CD4-positive, alpha-beta T cell treated with Interleukin-1 beta for 1 hour (primary cell): ENCODE measurements at places on chromosomes 13 and 19.

DNA sequence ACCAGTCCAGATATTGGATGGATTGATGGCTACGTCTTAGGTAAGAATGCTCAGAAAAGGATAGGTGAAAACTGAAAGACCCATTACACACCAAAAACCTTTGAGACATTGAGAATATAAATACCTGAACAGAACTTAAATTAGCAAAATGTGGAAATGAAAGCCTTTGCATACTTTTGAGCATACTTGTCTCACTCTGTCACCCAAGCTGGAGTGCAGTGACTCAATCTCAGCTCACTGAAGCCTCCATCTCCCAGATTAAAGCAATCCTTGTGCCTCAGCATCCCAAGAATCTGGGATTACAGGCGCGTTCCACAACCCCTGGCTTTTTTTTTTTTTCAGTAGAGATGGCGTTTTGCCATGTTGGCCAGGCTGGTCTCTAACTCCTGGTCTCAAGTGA is 695.3 kb downstream of the DACH1 start:
- DNase-seq = no peak

GRCh38 chr13:50459046-50459445 is 384.4 kb downstream of the DLEU7 start:
- DNase-seq = no peak

DNA sequence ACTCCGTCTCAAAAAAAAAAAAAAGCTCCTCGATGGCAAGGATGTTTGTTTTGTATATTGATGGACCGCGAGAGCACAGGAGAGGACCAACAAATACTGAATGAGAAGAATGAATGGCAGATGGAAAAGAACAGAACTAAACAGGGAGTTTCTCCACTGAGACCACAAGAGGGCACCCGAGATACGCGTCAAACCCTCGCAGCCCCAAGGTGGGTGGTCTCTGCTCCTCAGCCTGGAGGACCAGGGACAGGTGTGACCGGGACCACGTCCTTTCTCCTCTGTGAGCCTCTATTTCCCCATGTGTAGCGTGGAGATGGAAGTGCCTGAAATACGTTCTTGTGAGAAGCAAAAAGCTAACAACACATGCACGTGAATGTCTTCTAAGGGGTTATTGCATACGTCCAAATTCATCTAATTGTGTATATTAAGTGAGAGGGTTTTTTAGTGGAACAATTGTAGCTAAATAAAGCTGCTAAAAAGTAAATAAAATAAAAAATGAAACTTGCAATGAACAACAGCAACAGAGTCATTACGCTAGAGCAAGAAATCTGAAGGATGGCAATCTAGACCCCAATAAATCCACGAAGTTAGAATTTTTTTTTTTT is 8.3 kb upstream of the CDC42EP5 start:
- DNase-seq = peak; percentile 44

DNA sequence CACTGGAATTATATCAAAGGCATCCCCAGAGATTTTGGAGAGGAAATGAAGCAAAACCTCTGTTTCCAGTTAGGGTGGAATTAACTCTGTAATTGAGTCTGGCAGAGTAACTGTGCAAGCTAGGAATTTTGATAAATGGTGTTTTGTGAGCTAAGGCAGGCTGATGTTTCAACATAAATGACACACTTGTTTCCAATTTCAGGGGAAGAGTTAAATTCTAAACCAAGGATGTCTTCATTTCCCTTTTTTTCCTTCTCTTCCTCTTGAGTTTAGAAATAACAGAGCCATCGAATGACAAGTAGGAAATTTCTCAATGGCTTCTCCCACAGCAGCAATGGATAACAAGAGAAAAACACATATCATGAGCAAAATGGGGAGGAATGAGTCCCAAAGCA is 131.2 kb downstream of the IRS2 start:
- no peak for DNase-seq

DNA sequence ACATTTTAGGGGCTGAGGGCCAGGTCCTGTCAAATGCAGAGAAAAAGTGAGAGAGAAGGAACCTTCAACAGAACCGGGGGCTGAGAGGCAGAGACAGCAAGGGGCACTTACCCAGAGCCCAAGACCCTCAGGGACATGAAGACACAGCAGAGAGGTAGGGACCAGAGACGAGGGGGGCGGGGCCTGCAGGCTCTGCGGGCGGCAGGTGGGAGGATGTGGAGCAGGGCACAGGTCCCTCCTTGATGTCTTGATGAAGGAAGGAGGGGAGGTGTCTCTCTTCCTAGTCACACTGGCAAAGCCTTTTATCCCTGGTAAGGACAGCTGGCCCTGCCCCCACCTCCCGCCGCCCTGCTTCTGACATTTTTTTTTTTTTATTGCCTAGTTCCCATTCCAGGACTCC is at the start of gene KLK14:
TSS of gene KLK14 (minus strand) at position 277 of the 400 bp plus-strand sequence. CDS start at position 4, 273 bp downstream.
- DNase-seq = no peak

GRCh38 chr13:41897126-41897525 is 63.8 kb downstream of the VWA8 start:
- DNase-seq = no peak

DNA sequence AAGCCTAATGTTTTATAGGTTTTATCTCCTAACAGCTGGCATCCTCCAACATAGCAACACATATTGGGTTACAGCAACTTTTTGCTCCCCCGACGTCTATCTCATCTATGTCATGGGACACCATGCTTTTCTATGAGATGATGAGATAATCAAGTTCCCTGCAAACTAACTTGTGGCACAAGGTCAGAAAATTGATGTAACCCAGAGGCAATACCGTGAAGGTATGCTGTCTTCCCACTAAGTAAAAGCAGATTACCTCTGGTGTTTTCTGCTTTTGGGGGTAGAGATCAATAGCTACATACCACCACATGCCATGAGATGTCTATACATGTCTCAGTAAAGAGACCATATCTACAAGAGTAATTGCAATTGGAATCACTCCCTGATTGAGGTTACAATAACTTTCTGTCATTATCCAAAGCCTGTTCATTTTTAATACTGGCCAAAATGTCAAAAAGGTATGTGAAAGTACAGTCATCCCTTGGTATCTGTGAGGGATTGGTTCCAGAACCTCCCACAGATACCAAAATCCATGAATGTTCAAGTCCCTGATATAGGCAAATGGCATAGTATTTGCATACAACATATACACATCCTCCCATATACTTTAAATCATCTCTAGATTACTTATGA is 131.3 kb downstream of the CYSLTR2 start:
- no peak for DNase-seq

DNA sequence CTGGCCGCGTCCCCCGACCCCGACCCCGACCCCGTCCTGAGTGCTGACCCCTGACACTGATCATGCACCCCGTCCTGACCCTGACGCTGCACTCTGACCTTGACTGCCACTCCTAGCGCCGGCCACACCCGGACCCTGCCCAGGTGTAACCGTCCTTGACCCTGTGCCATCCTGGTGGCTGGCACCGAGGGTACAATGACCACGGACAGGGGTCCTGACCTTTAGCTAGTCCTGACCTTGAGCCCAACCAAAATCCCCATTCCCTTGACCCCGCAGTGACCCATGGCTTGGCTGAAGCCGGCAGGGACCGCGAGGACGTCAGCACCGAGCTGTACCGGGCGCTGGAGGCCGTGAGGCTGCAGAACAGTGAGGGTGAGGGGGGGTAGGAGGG is 25.9 kb downstream of the CLEC4M start:
- DNase-seq = no peak

- peak; percentile 30 for DNase-seq
Observed at GRCh38 chr19:47539747-47540311, 25.0 kb upstream of the NAPA start.

DNA sequence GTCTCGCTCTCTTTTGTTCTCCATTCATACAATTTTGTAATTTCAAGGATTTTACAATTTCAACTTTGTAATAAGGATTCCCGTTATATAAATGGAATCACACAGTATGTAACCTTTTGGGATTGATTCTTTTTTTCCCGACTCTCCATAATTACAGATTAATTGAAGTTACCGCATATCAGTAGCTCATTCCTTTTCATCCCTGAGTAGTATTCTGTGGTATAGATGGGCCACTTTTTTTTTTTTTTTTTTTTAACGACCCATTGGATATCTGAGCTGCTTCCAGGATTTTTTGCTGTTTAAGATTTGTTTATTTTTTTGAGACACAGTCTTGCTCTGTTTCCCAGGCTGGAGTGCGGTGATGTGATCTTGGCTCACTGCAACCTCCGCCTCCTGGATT is 27.8 kb downstream of the UHRF1 start:
- no peak for DNase-seq

DNA sequence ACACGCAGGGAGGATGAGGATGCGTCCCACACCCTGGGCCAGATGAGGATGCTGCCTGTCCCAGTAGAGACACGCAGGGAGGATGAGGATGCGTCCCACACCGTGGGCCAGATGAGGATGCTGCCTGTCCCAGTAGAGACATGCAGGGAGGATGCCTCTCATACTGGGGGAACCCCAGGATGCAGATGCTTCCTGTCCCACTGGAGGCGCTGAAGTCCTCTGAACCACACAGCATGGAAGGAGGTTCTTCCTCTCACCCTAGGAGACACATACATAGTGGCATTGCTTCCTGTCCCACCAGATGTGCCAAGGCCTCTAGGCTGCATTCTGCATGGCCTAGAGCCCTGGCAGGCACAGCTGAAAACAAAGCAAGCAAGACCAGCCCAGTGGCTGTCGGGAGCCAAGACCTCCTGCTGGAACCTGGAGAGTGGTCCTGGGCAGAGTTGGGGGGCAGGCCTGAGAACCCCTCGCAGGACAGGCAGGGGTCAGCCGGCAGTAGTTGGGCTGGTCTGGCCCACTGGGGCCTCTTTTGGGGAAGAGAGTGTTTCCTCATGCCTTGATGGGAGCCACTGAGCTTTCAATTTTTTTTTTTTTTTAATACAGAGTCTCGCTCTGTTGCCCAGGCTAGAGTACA is 4.3 kb downstream of the HPN start:
- DNase-seq = peak; percentile 42

DNA sequence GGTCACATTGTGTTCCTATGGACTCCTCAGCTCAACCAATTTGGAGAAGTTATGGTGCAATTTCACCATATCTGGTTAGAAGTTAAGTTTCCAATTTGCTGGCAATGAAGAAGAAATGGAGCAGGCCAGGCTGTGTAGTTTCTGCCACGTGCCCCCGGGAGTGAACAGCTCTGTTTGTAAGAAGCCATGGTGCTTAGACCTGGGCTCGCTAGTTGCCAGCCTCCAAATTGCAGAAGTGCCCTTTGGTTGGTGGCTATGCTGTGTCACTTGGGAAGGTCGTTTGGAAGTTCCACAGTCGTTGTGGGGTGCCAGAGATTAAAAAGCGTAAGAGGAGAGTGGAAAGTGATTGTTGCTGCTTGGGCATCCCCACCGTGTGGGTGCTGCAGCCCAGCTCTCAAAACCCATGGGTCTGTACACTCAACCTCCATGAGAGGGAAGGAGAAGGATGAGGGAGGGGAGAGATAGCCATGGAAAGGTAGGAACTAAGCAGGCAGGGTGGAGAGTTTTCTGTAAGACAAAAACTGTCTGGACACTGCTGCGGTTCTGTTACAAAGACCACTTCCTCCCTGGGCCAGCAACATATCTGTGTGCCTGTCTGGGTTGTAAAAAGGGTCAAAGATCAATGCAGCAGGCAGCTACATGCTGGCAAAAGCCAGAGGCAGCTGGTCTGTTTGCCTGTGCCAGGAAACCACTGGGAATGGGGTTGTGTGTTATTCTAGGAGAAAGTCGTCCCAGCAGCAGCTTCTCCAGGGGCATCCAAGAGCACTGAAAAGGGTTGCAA is 10.8 kb downstream of the ALOX5AP start:
- peak; percentile 36 for DNase-seq

- no peak for DNase-seq
Observed at GRCh38 chr13:97438856-97439595, 5.1 kb downstream of the RAP2A start.

- DNase-seq = peak; percentile 24
Observed at GRCh38 chr19:45117167-45117594, 24.2 kb downstream of the PPP1R37 start.

GRCh38 chr19:1009041-1009980 is 9.1 kb downstream of the GRIN3B start:
- no peak for DNase-seq

DNA sequence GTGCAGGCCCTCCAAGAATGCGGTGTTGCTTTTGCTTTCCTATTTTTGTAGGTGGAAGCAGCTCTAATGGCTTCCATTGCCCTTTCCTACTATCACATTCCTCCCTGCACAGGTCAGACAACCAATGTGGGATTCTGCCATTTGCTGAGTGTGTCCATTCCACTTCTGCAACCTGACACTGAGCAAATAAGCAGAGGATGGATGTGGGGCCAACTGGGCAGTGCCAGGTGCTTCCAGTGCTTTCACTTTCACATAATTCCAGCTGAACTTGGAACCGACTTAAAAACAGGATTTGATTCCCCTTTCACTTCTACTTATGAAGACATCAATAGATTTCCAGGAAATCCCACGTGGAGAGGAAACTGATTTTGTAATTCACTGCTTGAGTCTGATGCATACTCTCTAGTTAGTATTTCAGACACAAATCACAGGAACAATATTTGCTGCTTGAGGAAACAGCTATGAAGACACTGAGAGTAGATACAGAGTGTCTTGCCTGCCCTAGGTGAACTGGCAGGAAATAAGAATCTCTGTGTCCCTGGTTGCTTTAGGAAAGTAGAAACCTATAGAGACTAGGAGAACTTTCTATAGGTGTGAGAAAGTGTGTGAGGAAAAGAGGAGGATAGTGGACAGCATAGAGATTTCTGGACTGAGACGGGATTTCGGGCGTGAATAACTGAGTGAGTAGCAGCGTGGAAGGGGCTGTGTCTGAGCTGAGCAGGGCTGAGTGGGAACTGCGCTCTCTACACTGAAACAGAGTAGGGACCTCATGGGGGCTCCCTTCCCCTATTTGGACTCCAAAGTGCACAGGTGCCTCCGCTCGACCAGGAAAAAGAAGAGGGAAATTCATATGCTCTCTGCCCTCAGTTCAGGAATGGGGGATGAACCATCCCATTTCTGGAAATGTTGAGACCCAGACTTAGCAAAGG is 22.5 kb downstream of the LGALS16 start:
- DNase-seq = no peak

DNA sequence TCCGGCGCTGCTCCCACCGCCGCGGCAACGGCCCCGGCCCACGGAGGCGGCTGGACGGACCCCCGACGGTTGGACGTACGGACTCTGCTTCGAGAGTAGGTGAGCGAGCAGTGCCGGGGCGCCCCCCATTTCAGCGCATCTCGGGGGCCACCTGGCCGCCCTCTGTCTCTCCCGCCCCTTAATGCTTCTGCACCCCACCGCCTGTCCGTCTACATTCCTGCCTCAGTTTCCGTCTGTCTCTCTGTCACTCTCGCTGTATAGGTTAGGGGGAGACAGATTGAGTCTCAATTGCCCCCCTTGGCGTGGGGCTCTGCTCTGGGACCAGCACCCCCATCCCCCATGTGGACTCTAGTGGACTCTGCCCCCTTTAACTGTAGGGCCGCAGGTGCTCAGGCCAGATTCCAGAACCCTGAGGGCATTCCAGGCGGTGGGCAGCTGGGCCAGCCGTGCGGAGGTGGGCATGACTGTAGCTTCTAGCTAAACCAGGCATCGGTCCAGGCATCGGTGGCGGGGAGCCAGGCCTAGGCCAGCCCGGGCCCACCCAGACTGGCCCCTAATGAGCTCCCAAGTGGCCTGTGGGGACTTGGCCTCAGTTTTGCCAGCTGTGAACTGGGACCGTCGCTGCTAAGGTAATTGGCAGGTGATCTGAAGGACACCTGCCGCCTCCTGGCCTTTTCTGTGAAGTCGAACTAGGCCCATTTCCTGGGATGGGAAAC is 373 bp downstream of the TNFAIP8L1 start:
- DNase-seq = no peak

GRCh38 chr19:16078759-16079707 is 2.7 kb downstream of the TPM4 start:
- DNase-seq = peak; percentile 89

- peak; percentile 49 for DNase-seq
Observed at GRCh38 chr13:77696006-77696878, 1.2 kb upstream of the SLAIN1 start.

- DNase-seq = no peak
Observed at GRCh38 chr19:3975637-3976087, 4.8 kb upstream of the DAPK3 start.
